Fibroblast of the aortic adventitia (primary cell): ENCODE measurements at places on chromosomes 5 and 9.

DNA sequence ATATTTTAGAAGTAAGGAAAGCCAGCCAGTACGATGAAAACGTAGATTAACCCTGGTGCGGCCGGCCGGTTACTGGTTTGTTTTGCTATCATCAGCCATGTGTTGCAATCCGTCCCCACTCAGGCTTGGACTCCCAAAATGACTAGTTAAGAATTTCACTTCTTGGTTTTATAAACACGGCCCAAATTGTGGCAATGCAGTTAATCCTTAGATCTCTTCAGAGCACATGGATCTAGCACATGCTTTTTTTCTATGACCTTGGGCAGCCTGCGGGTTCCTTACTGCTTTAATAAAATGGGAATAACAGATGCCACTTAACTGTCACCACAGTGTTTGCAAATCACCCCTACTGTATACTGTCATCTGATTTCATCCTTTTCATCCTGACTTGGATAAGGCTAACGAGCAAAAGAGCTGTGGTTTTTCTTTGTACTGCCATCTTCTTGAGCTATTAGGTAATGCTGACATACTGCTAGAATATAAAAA lies 1.5 kb downstream of the NDFIP1 start:
- DNase-seq: peak; percentile 55

- DNase-seq: no peak
Measured at GRCh38 chr9:102867488-102867887, 127.6 kb upstream of the CYLC2 start.

DNA sequence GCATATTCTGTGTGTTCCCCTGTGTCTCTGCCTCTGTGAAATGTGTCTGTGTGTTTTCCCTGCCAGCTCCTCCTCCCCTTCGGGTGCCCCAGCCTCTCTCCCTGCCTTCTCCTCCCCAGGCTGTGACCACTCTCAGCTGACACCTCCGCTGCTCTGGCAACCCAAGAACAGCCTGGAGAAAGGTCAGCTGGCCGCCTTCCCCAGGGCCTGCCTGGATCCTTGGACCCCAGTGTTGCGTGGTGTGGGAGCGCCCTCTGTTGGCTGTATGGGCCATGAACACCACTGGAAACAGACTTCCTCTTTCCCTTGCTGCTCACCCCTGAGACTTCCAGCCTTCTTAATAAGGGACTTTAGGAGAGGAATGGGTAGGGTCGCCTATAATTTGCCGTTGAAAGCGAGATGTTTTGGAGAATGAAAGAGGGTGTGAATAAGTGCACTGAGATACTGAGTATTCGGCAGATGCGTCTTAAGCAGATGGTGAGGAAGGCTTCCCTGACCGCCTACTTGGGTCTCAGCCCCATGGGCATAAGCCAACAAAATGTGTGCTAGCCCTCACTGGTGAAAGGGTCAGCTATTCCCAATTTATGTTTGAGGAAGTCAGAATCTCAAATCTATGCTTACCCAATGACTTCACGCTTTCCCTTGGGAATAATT lies 114.9 kb upstream of the TRIM32 start:
- DNase-seq: peak; percentile 91

GRCh38 chr9:75830303-75830702 lies 60.2 kb upstream of the PCSK5 start:
- DNase-seq: no peak

- DNase-seq: no peak
Measured at GRCh38 chr5:133635051-133635450, 22.7 kb upstream of the FSTL4 start.

GRCh38 chr9:84669288-84670137 lies at the start of gene NTRK2:
NTRK2 (plus strand) TSS chr9:84669729; CDS start chr9:84670749, 1,020 bp downstream.
- DNase-seq: peak; percentile 11

- no peak for DNase-seq
Measured at GRCh38 chr5:370311-370958, 48.9 kb downstream of the AHRR start.

GRCh38 chr5:171449426-171449825 lies 30.0 kb downstream of the FGF18 start:
- DNase-seq: no peak
